ENCODE measurements at places on chromosomes 4 and X. TPM values are rescaled to one million over a fixed set of nuclear protein-coding genes. Genes with fewer than 3 reads are reported as not detected.

Gene CASP3
- 44.8 TPM for total RNA-seq

Gene DMRTC1
- not detected for total RNA-seq

Gene PNMA5
- not detected for total RNA-seq

Gene TRIM75
- total RNA-seq, result not detected

- DNase-seq, result no peak
Measured at GRCh38 chrX:40157228-40158035, 59.7 kb upstream of the BCOR start.

DNA sequence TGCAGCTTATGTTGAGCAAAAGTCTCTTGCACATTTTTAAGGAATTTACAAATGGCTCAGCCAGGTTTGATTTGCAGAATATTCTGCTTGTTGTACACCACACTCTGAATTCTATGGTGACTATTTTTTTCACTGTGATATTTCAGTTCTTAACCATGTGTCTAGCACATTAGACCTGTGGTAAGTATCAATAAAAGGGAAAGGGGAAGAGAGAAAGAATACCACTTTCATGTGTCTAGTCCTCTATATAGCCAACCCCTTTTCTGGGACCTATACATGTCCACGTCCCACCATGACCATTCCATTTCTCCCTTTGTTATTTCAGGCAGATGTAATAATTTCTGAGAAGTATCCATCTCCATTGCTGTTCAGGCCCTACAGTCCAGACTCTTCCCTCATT lies 121.3 kb upstream of the PNPLA4 start:
- DNase-seq, result no peak

DNA sequence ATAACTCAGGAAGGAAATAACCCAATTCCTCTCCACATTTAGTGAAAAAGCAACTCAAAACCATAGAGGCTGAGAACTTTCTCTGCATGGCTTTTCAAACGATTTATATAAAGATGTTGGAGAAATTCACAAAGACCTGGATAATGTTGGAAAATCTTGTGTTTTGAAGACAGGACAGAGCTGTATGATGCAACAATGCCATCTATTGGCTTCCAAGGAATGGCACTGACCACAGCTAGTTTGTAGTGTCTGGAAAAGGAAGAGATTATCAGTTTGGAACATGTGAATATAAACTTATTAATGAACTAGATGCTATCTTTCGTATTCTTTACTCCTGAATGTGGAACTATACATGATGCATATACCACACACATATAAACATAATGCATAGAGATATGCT lies 503.6 kb downstream of the IL1RAPL1 start:
- peak; percentile 4 for DNase-seq

- DNase-seq, result no peak
Measured at GRCh38 chr4:142858965-142859364, 12.9 kb upstream of the INPP4B start.

GRCh38 chr4:11720292-11720691 lies 291.6 kb upstream of the HS3ST1 start:
- DNase-seq, result no peak

GRCh38 chr4:161345741-161346140 lies 818.1 kb downstream of the FSTL5 start:
- no peak for DNase-seq

GRCh38 chrX:21691512-21692018 lies 33.4 kb upstream of the KLHL34 start:
- no peak for DNase-seq

DNA sequence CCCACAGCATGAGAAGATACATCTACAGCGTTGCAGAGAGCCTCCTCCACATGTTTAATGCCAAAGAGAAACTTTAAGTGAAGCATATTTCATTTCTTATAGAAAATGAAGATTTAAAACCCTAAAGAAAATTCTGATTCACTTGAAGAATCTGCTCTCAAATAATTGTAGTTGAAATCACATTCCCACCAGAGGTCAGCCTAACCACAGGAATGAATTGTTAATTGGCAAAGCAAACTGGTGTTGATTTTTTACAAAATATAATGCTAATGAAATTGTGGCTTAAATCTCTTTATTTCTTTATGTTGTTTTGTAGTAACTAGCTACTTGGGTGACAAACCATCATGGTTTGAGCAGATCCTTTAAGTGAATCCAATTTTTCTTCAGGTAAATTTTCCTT lies 31.1 kb upstream of the WDR17 start:
- peak; percentile 33 for DNase-seq

Data from astrocyte (in vitro differentiated cells and primary cell).